ENCODE measurements at places on chromosomes 6 and 20.

DNA sequence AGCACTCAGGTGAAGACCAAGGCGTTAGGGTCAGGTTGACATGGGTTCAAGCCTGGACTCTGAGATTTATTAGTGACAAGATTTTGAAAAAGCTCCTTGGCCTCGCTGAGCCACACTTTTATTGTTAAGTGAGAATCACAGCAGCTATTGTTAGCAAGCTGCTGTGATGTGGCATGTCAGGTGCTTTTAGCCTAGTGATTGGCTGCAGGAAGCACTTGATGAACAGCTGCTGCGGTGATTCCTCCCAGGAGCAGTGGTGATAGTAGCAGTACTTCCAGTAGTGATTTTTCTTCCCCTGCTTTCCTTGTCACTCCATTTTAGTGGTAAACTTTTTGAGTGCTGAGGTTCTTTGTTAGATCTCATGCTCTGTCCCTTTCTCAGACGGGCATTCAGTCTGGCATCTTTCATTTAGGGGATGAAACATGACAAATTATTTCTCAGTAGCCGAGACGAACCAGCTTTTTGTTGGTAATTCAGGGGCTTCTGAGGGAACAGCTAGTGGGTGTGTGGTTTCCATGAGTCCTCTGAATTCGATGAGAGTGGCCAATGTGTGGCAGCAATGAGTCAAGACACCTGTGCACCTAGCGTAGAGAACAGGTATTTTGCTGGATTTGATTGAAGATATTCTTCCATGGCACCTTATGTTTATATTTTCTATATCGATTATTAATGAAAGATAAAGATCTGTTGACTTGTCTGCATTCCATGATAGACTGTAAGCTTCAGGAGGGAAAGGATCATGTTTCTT lies 696.7 kb downstream of the DHX35 start:
- DNase-seq = no peak

DNA sequence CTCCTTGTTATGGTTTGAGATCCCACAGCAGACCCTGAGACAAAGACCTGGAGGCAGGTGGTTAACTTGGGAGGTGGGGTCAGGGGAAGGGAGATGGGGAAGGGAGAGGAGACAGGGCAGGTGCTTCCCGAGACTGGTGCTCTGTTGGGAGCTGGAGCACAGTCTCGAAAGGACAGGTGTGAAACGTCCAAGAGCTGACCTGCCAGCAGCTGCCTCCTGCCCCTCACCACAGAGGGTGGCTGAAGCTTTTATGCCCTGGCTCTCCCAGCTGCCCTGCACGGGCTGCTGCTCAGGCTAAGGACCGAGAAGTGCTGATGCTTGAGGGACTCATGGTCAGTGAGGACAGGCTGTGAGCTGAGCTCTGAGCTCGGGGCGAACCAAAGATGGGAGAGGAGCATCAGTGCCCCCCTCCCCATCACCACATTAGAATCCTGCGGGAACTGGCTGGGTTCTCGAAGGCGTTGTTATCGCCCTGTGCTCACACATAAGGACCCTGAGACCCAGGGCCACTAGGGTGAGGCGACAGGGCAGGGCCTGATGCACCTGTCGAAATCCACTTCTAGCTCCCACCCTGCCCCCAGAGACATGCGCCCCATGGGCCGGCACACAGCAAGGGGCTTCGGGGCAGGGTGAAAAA lies 25.3 kb upstream of the CD93 start:
- DNase-seq = no peak

DNA sequence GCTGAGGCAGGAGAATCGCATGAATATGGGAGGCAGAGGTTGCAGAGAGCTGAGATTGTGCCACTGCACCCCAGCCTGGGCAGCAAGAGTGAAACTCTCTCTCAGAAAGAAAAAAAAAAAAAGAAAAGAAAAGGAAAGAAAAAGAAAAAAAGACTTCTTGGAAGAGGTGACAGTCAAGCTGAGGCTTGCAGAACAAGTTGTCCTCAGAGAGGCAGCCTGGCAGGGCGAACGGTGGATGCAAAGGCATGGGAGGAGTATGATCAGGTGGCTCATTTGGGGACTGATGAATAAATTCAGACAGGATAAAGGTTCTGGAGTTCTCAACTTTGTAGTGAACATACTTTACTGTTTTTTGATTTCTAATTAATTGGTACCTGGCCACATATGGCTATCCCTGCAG lies 12.4 kb downstream of the ZNF341 start:
- DNase-seq = no peak

- no peak for DNase-seq
These were observed 47.8 kb downstream of the EIF2S2 start for GRCh38 chr20:34064286-34064685.

DNA sequence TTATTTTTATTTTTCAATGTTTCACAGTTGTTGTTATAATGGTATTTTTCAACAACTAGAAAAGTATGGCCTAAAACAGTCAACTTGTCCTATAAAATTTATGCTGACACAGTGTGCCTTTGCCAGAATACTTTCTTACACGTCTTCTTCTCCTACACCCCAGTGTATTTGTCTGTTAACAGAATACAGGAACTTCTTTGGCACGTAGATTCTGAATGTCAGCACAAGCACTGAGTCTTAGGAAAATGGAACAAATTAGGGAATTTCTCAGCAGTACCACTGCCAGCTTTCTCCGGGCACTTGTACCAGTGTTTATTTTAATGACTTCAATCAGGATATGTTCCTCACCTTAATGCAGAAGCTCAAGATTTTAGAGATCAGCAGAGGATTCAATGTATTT lies 26.7 kb upstream of the AKIRIN2 start:
- DNase-seq = no peak

- no peak for DNase-seq
These were observed 12.0 kb upstream of the IRF4 start for GRCh38 chr6:379410-380181.

DNA sequence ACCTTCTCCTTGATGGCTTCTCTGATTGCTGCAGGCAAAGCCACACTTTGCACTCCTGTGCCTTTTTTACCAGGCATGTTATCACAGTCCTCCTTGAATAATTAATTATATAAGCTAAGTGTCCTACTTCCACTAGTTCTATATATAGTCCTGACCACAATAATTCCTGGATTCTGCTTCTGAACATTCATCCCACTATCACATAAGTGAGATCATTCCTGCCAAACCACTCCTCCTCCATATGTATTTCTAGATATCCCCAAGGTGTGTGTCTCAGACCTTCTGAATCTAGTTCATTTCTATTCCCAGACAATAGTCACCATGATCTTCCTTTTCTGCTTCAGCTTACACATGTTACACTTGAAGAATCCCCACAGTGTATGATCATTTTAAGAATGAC lies 1237.5 kb upstream of the MAP3K7 start:
- DNase-seq = no peak

GRCh38 chr6:30077218-30077617 lies 1.6 kb upstream of the RNF39 start:
- no peak for DNase-seq

GRCh38 chr6:87297119-87297518 lies 25.3 kb upstream of the SMIM8 start:
- DNase-seq = no peak

DNA sequence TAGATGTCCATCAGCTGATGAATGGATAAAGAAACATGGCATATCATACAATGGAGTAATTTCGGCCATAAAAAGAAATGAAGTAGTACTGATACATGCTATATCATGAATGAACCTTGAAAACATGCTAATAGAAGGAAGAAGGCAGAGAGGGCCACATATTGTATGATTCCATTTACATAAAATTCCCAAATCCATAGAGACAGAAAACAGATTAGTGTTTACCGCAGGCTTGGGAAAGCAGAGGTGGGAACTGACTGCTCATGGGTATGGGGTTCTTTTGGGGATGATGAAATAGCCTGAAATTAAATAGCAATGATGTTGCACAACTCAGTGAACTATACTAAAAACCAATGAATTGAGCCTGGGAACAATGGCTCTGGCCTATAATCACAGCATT lies 58.3 kb downstream of the SERAC1 start:
- DNase-seq = no peak

DNA sequence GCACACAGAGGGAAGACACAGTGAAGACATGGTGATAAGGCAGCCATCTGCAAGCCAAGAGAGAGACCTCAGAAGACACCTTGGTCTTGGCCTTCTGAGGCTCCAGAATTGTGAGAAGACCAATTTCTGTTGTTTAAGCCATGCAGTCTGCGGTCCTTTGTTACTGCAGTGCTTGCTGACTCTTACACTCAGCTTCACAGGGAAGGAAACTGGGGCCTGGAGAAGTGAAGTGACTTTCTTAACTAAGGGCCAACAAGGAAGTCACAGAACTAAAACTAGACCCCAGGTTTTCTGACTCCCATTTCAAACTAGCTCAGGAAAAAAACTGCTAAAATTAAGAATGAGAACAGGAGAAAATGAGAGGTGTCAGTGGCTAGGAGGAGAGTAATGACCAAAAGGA lies 74.3 kb downstream of the TNFRSF21 start:
- no peak for DNase-seq

DNA sequence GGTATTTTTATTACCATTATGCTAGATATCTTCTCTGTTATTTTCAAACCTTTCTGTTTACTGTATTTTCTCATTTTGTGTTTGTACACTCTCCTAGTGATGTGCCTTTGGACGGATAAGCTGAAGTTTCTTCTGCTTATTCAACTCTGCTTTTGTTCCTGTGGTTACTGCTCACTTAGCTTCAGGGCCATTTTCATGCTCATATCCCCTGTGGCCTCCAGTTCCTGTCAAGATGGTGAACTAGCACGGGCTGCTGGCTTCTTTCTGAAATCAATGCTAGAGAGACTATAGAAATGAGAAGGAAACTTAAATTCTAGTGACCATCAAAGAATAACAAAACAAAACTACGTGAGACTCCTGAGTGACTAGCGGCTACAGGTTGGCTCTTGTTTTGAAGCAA lies 6.8 kb upstream of the CST8 start:
- DNase-seq = no peak

- no peak for DNase-seq
These were observed 2.4 kb upstream of the AHCY start for GRCh38 chr20:34305333-34306230.

GRCh38 chr6:111517965-111518364 lies 34.9 kb upstream of the REV3L start:
- DNase-seq = no peak

GRCh38 chr20:19855416-19855815 lies 97.4 kb downstream of the RIN2 start:
- no peak for DNase-seq

DNA sequence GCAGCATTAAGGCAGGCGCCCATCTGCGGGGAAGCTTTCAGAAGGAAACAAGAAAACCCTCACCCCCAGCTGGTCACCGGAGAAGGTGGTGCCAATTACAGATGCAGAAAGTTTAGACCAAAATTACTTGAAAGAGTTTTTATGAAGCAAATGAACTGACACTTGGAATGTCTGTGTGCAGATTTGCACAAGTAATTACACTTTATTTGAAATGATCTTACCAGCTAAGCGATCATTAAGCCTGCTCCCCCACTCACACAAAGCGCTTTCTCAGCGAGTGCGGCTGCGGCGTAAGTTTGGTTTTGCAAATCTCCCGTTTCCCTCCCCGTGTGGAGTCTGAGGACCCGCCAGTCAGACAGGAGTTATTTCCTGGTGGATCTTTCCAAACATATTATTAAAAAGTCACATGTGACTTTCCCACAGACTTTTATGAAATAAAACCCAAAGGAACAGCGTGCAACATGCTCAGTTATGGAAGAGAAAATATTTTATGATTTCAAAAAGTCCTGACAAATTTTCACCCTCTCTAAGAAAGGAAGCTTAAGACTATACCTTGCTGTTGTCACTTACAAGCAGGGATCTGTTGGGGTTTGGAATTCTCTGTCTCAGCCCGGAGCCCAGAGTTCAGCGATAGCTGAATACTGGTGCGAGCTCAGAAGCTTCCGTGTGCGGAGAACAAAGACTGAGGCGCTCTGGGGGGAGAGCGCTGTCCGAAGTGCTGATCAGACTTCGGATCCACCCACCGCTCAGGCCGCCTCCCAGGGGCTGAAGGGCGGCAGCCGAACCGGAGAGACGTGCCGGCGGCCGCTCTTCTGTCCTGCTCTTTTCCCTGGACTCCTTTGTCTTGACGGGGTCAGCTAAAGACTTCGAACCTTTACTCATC lies 2.7 kb upstream of the MYT1 start:
- no peak for DNase-seq

GRCh38 chr6:61977947-61978346 lies 308.1 kb downstream of the KHDRBS2 start:
- DNase-seq = no peak

GRCh38 chr6:167513778-167514177 lies 188.9 kb downstream of the TTLL2 start:
- no peak for DNase-seq

DNA sequence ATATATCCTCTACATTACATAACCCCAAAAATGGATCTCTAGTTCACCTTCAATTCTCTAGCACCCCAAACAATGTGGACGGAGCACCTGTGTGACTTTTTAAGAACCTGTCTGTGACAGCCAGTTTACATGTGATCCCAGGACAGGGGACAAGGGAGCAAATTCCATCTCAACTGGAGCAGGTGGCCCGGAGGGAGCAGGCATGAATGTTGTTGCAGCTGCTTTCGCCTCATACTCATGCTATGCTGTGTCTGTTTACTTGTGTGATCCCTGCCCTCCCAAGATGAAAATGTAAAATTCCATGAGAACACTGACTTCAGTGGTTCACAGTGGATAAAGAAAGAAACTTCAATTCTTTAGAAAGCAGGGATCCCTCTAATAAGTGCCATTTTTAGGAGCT lies 600.3 kb downstream of the CDH26 start:
- no peak for DNase-seq

DNA sequence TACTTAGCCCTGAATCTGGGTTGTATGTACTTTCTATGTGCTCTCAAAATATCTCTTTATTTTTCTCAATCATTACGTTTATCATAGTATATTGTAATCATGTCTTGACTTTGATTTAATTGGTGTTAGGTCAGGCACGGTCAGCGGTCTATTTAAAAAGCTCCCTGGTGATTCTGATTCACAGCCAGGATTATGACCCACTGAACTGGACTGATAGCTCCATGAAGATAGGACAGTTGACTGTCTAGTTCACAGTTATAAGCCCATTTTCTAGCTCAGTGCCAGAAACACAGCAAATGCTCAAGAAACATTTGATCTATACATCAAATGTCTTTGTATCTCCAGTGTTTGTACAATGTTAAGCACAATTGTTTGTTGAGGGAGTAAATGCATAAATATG lies 111.5 kb upstream of the CCN2 start:
- no peak for DNase-seq

- DNase-seq = no peak
These were observed 73.9 kb upstream of the BACH2 start for GRCh38 chr6:90370493-90370959.

DNA sequence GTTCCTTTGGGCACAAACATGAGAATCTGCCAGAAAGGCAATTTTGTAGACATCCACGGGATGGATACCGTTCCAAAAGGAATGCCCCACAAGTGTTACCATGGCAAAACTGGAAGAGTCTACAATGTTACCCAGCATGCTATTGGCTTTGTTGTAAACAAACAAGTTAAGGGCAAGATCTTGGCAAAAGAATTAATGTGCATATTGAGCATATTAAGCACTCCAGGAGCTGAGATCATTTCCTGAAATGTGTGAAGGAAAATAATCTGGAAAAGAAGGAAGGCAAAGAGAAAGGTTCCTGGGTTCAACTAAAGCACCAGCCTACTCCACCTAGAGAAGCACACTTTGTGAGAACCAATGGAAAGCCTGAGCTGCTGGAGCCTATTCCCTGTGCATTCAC lies 103.9 kb upstream of the ARG1 start:
- no peak for DNase-seq

GRCh38 chr6:78379982-78380381 lies 487.4 kb upstream of the IRAK1BP1 start:
- DNase-seq = no peak
